Bronchial epithelial cell (primary cell): ENCODE measurements at places on chromosomes 4 and X. TPM values are rescaled to one million over a fixed set of nuclear protein-coding genes. Genes with fewer than 3 reads are reported as not detected.

DNA sequence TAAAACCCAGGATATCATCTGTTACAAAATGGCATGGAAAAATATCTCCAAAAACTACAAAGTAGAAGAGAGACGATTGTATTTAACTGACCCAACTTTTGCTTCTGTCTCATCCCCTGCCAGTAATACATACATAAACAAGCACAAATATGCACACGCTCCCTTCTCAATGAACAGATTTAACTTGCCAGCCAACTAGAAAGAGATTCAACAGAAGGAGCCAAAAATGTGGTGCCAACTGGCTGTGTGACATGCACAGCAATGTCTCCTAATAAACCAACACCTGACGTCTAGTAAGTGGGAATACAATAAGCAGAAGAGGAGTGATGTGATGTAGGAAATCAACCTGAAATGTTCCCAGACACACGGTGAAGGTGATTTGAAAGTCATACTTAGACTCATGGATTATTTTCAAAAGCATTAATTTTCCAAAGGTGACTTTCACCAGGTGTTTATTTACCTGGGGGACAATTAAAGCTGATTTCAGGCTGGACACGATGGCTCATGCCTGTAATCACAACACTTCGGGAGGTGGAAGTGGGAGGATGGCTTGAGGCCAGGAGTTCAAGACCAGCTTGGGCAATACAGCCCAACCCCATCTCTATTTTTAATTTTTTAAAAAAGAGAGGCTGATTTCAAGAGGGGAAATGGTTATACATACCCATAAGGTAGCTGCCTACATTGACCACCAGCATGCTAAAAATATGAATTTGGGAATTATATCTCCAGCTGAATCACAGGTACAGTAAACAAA lies 33.7 kb downstream of the SH3RF1 start:
- no peak for DNase-seq

GRCh38 chr4:142435599-142436235 lies 410.4 kb downstream of the INPP4B start:
- no peak for DNase-seq

- DNase-seq, result peak; percentile 45
Measured at GRCh38 chr4:10380735-10381134, 76.5 kb downstream of the ZNF518B start.

GRCh38 chrX:138709886-138710791 lies 1.4 kb downstream of the FGF13 start:
- no peak for DNase-seq

The XKRX gene
- total RNA-seq, result under 0.01 and 1.9 TPM in 2 replicates

- peak; percentile 35 for DNase-seq
Measured at GRCh38 chr4:80266902-80267380, 477 bp downstream of the FGF5 start.

The NUDT11 gene
- total RNA-seq, result 6.1 and 7.4 TPM in 2 replicates

- DNase-seq, result peak; percentile 44
Measured at GRCh38 chr4:169791527-169792156, 33.9 kb upstream of the HPF1 start.
